Caki2 (cell line): ENCODE measurements at places on chromosomes 1 and 21. TPM values are rescaled to one million over a fixed set of nuclear protein-coding genes. Genes with fewer than 3 reads are reported as not detected.
A peak's percentile ranks its signal among the peaks of the same experiment; 100 is the strongest.

Gene RGS8
- total RNA-seq, result not detected in 2 replicates

Gene OR2T35
- total RNA-seq, result not detected in 2 replicates

Gene H3-3A
- 164 and 191 TPM in 2 replicates for total RNA-seq

Gene RNU1-2
- not detected in 2 replicates for total RNA-seq

Gene KLHDC8A
- not detected in 2 replicates for total RNA-seq

Gene GSTM5
- not detected in 2 replicates for total RNA-seq

Gene S100A2
- total RNA-seq, result 10.0 and 24.4 TPM in 2 replicates

Gene TMEM51
- 16.6 and 21.1 TPM in 2 replicates for total RNA-seq

Gene SLAMF9
- total RNA-seq, result not detected in 2 replicates

Gene RNF186
- not detected in 2 replicates for total RNA-seq

Gene CFAP74
- total RNA-seq, result not detected in 2 replicates

Gene OR2AK2
- total RNA-seq, result not detected in 2 replicates

GRCh38 chr1:98205291-98206017 is 284.6 kb upstream of the DPYD start:
- DNase-seq, result no peak

GRCh38 chr1:228149406-228150119 is at the start of gene GJC2:
GJC2 (plus strand) TSS chr1:228149930; CDS start chr1:228157759, 7,829 bp downstream.
- DNase-seq, result no peak

DNA sequence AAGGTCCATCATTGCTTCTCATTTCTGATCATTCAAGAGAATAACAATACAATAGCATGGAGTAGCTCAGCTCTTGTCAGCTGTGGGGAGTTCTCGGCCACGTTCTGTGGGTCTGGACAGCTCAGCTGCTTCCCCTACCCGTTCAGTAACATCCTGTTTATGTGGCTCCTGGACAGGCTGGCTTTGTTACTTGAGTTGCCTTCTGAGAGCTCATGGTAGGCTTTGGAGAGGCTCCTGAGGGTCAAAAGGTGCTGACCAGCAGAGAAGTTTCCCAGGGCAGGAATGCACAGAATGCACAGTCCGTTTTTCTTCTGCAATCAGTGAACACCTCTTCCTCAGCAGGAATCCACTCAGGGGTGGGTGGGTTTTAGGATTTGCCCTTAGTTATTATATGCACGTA is 36.0 kb downstream of the KAZN start:
- no peak for DNase-seq

DNA sequence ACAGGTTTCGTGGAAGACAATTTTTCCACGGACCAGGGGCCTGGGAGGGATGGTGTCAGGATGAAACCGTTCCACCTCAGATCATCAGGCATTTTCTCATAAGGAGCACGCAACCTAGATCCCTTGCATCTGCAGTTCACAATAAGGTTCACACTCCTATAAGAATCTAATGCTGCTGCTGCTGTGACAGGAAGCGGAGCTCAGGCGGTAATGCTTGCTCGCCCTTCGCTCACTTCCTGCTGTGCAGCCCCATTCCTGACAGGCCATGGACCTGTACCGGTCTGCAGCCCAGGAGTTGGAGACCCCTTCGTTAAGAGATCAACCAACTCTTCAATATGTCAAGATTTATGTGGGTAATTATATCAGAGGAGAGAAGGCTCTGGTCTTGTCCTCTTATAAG is 3.3 kb upstream of the DHX9 start:
- DNase-seq, result no peak

DNA sequence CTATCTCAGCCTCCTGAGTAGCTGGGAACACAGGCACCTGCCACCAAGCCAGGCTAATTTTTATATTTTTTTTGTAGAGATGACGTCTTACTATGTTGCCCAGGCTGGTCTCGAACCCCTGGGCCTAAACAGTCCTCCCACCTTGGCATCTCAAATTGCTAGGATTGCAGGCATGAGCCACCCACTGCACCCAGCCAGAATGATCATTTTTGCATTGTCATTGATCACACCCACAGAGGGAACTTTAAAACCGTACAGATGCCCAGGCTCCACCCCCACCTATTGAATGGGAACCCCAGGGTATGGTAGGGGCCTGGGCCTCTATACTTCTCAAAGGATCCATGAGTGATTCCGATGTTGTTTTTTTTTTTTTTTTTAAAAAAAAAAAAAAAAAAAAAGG is 36.7 kb downstream of the ETNK2 start:
- DNase-seq, result no peak

- DNase-seq, result no peak
These were observed 112.3 kb downstream of the OMA1 start for GRCh38 chr1:58434181-58434580.

DNA sequence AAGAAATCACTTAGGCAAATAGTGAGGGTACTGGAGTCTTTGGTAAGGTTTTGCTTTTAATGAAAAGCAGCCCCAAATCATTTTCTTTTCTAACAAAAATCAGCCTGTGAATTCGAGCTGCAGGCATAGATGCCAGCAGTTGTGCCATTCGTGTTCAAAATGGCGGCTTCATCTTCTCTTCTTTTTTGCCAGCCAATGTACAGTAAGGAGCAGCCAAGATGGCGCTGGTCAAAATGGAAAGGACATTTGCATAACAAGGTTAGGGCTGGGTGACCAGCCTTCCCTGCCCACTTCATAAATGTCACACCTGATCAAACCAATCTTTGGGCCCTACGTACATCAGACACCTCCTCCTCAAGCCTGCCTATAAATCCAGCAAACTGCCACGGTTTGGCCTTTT is 100.2 kb upstream of the RGS1 start:
- no peak for DNase-seq

DNA sequence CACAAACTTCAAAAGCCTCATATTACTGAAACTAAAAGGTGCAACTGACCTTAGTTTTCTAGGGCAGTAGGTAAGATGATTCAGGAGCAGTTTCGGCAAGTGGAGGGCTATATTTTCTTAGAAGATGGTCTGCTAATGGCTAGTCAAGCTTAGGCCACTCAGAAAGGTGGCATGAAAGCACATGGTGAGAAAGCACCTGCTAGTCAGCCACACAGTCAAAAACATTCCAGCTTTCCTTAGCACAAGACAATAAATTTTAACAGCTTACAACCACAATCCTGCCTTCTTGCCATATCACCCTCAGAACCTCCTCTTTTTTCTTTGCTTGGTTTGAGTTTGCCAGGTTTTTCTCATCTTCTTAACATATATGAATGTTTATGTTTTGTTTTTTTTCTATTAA is 81.1 kb upstream of the SLFNL1 start:
- no peak for DNase-seq

DNA sequence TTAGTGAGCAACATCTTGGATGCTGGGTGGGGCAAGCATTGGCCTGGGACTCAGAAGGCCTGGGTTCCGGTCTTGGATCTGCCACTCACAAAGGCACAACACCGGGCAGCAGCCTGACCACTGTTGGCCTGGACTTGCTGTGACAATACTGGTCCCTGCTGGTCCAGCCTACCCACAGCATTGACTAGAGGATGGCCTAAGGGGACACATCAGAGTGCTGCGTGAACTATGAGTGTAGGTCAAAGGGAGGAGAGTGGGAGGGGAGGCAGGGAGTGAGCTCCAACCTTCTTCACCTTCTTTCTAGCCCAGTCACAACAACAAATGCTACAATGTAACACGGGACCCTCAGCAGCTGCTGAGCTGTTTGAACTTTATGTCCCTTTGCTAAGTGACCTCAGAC is 31.1 kb downstream of the TMEM50A start:
- peak; percentile 41 for DNase-seq

DNA sequence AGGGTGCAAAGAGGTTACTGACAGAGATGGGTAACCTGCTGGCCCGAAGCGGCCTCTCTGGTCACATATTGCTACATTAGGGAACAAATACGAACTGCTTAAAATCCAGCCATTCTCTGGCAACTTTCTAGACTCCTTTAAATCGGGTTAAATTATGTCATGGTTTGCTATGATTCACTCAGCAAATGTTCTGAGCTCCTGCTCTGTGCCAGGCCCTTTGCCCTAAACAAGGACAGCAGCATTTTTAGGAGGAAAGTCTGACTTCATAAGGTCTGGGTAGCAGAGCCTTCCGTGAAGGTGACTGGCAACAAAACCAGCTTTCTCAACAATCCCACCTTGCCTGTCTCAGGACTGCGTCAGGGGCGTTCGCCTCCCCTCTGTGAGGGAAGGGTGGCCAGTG is 15.4 kb downstream of the ZP4 start:
- DNase-seq, result no peak

DNA sequence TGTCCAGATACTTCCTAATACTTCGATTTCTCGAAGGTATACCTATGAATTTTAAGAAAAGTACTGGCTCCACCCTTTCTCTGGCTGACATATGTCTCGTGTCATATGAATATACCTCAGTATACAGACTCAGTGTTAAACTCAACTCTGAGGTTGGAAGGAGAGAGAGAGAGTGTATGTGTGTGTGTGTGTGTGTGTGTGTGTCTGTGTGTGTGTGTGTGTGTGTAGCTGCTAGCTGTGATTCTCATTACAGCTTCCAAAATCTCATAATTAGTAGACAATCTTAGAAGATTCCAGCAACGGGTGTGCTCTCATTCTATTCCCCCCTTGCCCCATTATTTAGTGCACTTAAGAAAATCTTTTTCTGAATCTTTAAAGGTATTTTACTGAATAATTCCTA is 380.3 kb upstream of the B3GALT2 start:
- DNase-seq, result no peak

DNA sequence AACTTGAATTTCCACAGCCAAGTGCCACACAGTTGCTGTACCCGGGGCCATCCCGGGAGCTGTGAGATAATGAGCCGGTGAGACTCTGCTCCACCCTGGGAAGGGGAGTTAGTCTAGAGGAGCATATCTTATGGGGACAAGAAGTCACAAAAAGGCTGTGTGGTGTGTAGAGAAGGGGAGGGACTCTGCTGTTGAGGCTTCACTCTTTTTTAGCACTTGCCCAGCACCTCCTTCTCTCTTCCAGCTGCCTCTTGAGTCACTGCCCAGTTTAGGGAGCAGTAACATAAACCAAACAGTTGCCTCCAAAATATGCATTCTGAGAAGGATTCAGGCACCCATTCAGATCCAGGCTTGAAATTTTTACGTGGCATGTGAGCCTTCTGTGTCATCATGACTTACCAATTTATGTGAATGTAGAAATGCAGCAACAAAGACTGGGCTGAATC is 744 bp upstream of the WDR26 start:
- peak; percentile 35 for DNase-seq

DNA sequence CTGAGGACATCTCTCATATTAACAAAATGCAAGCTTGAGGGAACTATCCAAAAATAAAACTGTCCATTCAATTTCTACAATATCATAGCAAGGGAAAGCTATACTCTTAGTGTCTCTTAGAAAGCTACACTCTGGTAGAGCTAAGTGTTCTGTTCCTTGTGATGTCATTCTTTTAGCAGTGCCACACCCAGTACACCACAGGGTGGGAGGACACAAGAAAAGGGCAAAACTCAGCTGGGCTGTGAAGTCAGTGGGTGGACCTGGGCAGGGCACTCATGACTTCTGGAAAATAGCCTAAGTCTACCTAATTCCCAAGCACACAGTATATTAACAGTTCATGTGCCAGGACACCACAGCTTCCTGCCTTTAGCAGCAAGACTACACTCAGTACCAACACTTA is 42.2 kb upstream of the TNFSF4 start:
- DNase-seq, result no peak

- DNase-seq, result peak; percentile 70
These were observed 9.1 kb upstream of the IFI16 start for GRCh38 chr1:159000625-159001024.

DNA sequence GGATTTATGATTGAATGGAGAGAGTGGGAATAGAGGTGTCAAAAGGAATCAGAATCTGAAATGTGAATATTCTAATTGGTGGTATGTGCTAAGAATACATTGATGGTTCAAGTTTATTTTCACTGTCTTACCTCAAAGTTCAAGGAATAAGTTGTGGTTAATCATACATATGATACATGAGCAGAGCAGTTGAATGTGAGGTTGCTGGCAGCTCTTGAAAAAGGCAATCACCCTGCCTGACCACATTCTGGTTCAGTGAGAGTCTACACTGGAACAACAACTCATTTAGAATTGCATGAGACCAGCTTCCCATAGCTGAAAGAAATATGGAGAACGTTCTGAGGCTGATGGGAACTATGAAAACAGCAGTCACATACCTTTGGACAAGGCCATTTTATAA is 68.3 kb upstream of the ARHGAP29 start:
- DNase-seq, result no peak

- no peak for DNase-seq
These were observed 938.7 kb downstream of the TTLL7 start for GRCh38 chr1:83060221-83060620.

- DNase-seq, result no peak
These were observed at the start of gene BSND for GRCh38 chr1:54998677-54999076. BSND (plus strand) TSS chr1:54998933; CDS start chr1:54999187, 254 bp downstream.

DNA sequence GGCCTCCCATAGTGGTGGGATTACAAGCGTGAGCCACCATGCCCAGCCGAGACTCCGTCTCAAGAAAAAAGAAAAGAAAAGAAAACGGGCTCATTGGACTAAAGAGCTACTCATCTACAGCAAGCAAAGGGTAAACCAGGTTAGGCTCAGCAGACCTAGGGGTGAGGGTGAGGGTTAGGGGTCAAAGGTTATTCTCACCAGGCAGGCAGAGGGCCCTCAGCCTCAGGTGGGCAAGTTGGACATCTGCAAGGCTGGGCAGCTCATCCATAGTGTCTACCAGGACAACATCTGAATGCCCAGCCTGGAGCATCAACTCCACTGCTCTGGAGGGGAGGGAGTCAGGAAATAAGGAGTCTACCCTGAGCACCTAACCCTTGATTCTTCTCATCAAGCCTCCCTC is 3.5 kb downstream of the MTMR11 start:
- DNase-seq, result no peak

- no peak for DNase-seq
These were observed 4.8 kb downstream of the S100A16 start for GRCh38 chr1:153608089-153608682.

- no peak for DNase-seq
These were observed 34.9 kb downstream of the AADACL4 start for GRCh38 chr1:12678820-12679219.
